ENCODE measurements at places on chromosomes 5 and 9.
A peak's percentile ranks its signal among the peaks of the same experiment; 100 is the strongest.

- DNase-seq = no peak
Observed at GRCh38 chr9:115369322-115369957, 251.5 kb upstream of the TNC start.

GRCh38 chr5:74623006-74623611, 17.4 kb downstream of the ENC1 start:
- DNase-seq = no peak

- DNase-seq = no peak
Observed at GRCh38 chr5:579211-579610, 32.9 kb upstream of the CEP72 start.

DNA sequence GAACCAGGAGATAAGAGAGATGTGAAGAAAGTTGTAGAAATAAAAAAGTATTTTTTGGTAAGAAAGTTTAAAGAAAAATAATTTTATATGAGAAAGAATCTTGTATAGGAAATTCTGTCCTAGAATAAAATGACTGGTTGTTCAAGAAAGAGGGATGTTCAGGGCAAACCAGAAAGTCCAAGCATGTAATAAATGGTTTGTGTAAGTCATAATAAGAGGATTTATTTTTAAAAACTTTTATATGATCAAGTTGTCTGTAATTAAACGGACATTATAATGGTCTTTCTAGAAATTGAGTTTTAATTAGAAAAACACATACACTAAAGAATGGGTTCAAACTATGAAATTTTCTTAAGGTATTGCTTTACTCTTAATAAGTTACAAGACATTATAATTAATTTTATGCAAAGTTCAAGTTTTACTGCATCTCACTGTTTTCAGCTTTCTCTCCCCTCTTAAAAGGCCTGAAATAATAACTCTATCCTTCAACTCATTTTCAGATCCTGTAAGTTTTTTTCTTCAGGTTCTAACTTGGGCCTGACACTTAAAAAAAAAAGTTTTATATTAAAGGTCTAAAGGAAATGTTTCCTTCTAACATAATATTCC, 56.1 kb upstream of the ZNF300 start:
- DNase-seq = no peak

- no peak for DNase-seq
Observed at GRCh38 chr5:37867654-37868053, 27.8 kb upstream of the GDNF start.

- no peak for DNase-seq
Observed at GRCh38 chr9:75389101-75389500, 300.8 kb downstream of the OSTF1 start.

DNA sequence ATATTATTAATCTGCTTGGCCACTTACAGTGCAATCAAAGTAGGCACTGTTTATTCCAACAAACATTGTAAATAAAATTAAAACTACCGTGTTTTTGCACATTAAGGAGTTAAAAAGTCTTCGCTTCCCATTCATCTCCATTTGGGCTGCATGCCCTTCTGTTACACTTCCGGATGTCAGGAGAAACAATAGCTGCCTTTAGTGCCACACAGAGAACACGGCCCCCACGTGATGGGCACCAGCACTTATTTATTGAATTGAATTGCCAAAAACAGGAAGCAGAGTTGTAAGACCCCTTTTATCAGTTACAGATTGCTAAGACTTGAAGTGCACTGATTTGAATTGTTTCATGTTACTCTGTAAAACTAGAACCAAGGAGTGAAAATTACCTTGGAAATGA, 80.4 kb downstream of the LHFPL2 start:
- no peak for DNase-seq

DNA sequence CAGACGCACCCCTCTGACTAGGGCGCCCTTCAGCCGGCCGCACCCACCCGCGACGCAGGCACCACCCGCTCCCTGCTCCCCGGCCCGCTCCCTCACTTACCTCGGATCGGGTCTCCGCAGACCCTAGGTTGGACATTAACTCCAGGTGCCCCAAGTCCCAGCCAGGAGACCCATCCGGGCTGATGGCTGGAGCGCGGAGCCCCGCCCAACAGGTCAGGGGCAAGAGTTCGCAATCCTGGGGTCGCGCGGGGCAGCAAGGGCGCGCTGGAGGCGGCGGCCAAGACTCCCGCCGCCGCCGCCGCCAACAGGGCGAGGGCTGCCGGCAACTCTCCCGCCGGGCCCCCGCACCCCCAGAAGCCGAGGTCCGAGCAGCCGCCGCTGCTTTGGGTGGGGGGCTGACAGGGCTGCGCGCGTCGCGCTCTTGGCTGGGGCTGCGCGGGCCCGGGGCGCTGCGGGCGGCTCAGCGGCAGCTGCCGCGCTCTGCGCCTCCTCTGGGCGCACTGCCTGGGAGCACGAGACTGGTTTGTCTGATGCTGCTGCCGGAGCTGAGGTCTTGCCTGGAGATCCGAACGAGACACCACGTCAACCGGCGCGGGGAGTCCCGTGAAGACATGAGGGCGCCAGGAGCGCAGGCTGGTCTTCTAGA, at the start of gene GDNF:
Gene GDNF, minus strand, starts transcription at position 635 of the 646 bp plus-strand sequence. CDS start 5,245 bp downstream, outside the sequence.
- DNase-seq = no peak

- DNase-seq = no peak
Observed at GRCh38 chr9:4027606-4028005, 272.3 kb downstream of the GLIS3 start.

DNA sequence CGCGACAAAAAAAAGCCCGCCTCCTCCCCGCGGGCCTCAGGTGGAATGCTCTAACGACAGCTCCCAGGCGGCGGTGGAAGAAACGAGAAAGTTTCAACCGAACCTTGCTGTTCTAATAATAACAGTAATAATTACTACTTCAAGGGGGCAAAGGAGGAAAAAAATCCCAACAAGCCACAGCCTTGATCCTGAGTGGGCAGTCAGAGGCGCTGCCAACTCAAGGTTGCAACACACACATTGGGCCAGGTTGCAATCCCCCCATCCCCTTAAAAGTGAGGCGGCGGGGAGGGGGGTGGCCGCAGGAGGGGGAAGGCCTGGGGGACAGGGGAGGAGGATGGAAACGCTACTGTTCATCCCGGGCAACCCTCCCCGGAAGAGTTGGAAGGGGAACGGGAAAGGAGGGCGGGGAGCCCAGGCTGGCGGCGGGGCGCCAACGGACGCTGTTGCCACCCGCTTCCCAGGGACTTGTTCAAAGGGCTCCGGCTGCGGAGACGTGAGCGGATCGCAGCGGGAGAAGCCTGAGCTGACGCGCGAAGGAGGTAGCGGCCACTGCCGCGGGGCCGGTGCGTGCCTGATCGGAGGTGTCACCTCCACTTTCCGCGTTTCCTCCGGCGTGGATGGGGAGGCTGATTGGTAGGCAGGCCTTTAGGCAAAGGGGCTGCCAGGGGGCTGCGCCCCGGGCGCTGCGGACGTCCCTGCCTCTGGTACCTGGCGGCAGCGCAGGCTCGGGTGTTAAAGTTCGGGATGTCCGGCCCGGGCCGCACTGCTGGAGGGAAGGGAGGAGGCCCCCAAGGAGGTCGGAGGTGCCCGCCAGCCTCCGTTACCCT, 647 bp downstream of the SMARCA2 start:
- DNase-seq = peak; percentile 21

- DNase-seq = peak; percentile 46
Observed at GRCh38 chr5:71601222-71602026, 14.3 kb downstream of the MCCC2 start.

Measured in stimulated activated CD8-positive, alpha-beta memory T cell treated with anti-CD3 and anti-CD28 coated beads, Interleukin-2, amount 100 ng/mL, for 1 hour (primary cell).